ENCODE measurements at places on chromosomes 7 and 10.
A peak's percentile ranks its signal among the peaks of the same experiment; 100 is the strongest.

- H3K27ac ChIP-seq = no peak overlapping the region
- H3K4me1 ChIP-seq = no peaks in the 10 kb centered on the region
- DNase-seq = no peak
- H3K36me3 ChIP-seq = no peaks in the 10 kb centered on the region
- no peak overlapping the region for H3K4me3 ChIP-seq
Observed at GRCh38 chr10:69994262-69994661, 58.4 kb upstream of the MACROH2A2 start.

DNA sequence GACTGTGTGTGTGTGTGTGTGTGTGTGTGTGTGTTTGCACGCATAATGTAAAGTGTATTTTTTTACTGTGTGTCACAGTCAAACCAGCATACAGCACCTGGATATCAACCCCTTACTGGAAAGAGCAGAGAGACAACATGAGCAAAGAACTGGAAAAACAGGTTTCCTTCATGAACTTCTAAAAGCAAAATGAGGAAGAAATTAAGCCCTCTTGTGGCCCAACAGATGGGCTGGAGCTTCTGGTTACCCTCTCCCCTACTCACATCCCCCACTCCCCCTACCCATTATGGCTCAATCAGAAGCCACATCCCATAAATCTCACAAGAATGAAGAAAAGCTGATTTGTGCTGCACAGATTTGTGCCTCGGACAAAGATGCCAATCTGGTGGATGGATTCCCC is 36.2 kb downstream of the PDE1C start:
- no peaks in the 10 kb centered on the region for H3K27me3 ChIP-seq
- H3K36me3 ChIP-seq = no peaks in the 10 kb centered on the region
- DNase-seq = no peak

- H3K27me3 ChIP-seq = no peaks in the 10 kb centered on the region
- no peak for DNase-seq
- H3K4me1 ChIP-seq = no peaks in the 10 kb centered on the region
- no peak overlapping the region for H3K4me3 ChIP-seq
- H3K36me3 ChIP-seq = no peaks in the 10 kb centered on the region
- no peak overlapping the region for H3K27ac ChIP-seq
Observed at GRCh38 chr7:26512737-26513136, 221.1 kb downstream of the SNX10 start.

- no peaks in the 10 kb centered on the region for H3K4me1 ChIP-seq
- no peak overlapping the region for H3K27ac ChIP-seq
- no peaks in the 10 kb centered on the region for H3K27me3 ChIP-seq
- H3K4me3 ChIP-seq = no peak overlapping the region
Observed at GRCh38 chr7:50937727-50938126, 155.0 kb upstream of the GRB10 start.

GRCh38 chr7:131020759-131021261 is 286.8 kb upstream of the KLF14 start:
- no peak for DNase-seq
- no peaks in the 10 kb centered on the region for H3K27me3 ChIP-seq
- no peaks in the 10 kb centered on the region for H3K36me3 ChIP-seq
- H3K4me3 ChIP-seq = no peak overlapping the region
- H3K4me1 ChIP-seq = peaks cover 56% of the 10 kb centered on the region

DNA sequence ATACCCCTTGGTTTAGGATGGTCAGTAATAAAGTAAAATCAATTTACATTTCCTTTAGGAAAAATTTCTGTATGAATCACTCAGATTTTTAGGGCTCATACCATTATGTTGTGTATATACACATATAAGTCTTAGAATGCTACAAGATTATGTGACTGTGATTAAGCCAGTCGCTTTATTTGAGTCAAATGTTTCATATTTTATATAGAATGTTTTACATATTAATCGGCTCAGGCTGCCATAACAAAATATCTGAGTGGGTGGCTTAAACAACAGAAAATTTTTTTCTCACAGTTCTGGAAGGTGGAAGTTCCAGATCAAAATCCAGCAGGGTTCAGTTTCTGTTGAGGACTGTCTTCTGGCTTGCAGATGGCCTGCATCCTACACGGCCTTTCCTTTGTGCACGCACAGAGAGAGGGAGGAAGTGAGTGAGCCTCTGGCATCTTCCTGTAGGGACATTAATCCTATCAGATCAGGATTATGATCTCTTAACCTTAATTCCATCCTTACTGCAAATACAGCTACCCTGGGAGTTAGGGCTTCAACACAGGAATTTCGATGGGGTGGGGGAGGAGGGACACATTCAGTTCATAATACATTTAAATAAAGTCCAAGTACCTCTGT is 198.0 kb downstream of the PHF14 start:
- DNase-seq = no peak
- H3K4me3 ChIP-seq = no peak overlapping the region
- H3K27ac ChIP-seq = no peak overlapping the region
- H3K4me1 ChIP-seq = no peaks in the 10 kb centered on the region

DNA sequence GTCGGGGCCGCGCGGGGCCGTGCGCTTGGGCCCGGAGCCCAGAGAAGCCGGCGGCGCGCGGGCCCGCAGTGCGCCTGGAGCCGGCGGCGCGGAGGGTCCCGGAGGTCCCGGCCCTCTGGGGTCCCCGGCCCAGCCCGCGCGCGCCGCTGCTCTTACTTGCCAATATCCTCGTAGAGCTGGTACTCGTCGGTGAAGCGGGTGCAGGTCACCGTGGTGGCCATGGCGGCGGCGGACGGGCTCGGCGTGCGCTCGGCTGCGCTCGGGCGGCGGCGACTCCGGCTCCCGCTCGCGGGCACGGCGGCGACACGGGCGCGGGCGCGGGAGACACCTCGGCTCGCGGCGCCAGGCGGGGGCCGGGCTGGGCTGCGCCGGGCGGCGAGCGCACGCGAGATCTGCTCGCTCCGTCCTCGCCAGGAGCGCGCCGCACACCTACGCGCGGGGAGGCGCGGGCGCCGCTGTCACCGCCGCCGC is at the start of gene CAMK2B:
TSS of gene CAMK2B (minus strand) at position 394 of the 471 bp plus-strand sequence. CDS start at position 221, 173 bp downstream.
- no peaks in the 10 kb centered on the region for H3K36me3 ChIP-seq
- H3K27ac ChIP-seq = no peak within 1 kb of the TSS
- peaks cover 30% of the 10 kb centered on the region for H3K27me3 ChIP-seq
- no peaks in the 10 kb centered on the region for H3K4me1 ChIP-seq
- DNase-seq = no peak

DNA sequence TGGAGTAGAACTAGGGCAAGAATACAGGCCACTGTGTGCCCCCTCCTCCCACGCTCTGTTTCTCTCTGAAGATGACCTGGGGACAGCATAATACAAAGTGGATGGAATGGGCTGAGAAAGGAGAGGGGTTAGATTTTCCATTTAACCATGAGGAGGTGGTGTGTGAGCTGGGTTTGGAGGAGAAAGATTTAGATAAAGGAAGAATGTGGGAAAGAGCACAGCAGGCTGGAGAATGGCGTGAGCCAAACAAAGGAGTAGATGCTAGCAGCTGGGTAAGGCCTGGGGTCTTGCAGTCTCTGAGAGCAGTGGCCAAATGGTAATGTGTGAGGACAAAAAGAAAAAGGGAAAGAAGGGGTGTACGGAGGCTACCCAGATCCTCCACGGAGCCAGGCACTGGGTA is 8.6 kb downstream of the PNLIPRP2 start:
- H3K27me3 ChIP-seq = peaks cover 17% of the 10 kb centered on the region
- peaks cover 8% of the 10 kb centered on the region for H3K4me1 ChIP-seq
- no peak overlapping the region for H3K4me3 ChIP-seq
- no peaks in the 10 kb centered on the region for H3K36me3 ChIP-seq

DNA sequence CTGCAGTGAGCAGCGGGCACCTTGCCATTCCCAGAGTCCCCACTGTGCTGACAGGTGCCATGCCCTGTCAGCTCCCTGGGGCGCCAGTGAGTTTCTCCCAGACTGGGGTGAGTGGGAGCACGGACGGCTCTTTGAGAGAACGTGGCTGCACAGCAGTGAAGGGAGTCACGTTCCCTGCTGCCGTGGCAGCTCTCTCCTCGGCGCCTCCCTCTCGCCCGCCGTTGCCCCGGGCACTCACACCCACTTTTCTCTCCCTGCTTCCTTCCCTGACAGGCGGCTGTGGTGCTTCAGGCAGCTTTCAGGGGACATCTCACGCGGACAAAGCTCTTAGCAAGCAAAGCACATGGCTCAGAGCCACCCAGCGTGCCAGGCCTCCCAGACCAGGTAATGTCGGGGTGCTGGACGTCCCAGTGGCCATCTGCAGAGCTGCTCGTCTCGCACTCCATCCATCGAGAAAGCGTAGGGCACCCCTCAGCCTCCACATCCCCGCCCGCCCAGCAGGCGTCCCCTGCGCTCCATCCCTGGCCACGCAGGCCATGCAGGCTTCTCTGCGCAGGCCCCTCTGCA is 27.1 kb upstream of the TTYH3 start:
- H3K27me3 ChIP-seq = no peaks in the 10 kb centered on the region
- H3K36me3 ChIP-seq = peaks cover 4% of the 10 kb centered on the region
- no peaks in the 10 kb centered on the region for H3K4me1 ChIP-seq

- no peaks in the 10 kb centered on the region for H3K36me3 ChIP-seq
- no peak for DNase-seq
- no peak overlapping the region for H3K4me3 ChIP-seq
- H3K27me3 ChIP-seq = no peaks in the 10 kb centered on the region
- no peaks in the 10 kb centered on the region for H3K4me1 ChIP-seq
- H3K27ac ChIP-seq = no peak overlapping the region
Observed at GRCh38 chr10:90087197-90088023, 386.0 kb downstream of the KIF20B start.

GRCh38 chr7:50415844-50416364 is 34.2 kb downstream of the FIGNL1 start:
- DNase-seq = no peak
- no peaks in the 10 kb centered on the region for H3K27me3 ChIP-seq

GRCh38 chr7:134922720-134923704 is 63.3 kb upstream of the AGBL3 start:
- H3K27ac ChIP-seq = peak overlapping the region; percentile 81
- H3K4me1 ChIP-seq = no peaks in the 10 kb centered on the region
- no peaks in the 10 kb centered on the region for H3K36me3 ChIP-seq
- H3K4me3 ChIP-seq = no peak overlapping the region
- no peaks in the 10 kb centered on the region for H3K27me3 ChIP-seq

- H3K27me3 ChIP-seq = no peaks in the 10 kb centered on the region
- H3K36me3 ChIP-seq = no peaks in the 10 kb centered on the region
- DNase-seq = no peak
- H3K27ac ChIP-seq = no peak overlapping the region
Observed at GRCh38 chr7:134686786-134687185, 40.1 kb downstream of the BPGM start.

GRCh38 chr7:105718511-105718925 is 137.2 kb upstream of the EFCAB10 start:
- no peak overlapping the region for H3K4me3 ChIP-seq
- H3K27me3 ChIP-seq = no peaks in the 10 kb centered on the region
- no peaks in the 10 kb centered on the region for H3K4me1 ChIP-seq
- no peaks in the 10 kb centered on the region for H3K36me3 ChIP-seq
- DNase-seq = no peak

GRCh38 chr7:37516664-37517063 is 68.0 kb upstream of the ELMO1 start:
- no peaks in the 10 kb centered on the region for H3K36me3 ChIP-seq
- H3K27me3 ChIP-seq = no peaks in the 10 kb centered on the region
- no peak overlapping the region for H3K4me3 ChIP-seq
- H3K4me1 ChIP-seq = no peaks in the 10 kb centered on the region
- DNase-seq = no peak

DNA sequence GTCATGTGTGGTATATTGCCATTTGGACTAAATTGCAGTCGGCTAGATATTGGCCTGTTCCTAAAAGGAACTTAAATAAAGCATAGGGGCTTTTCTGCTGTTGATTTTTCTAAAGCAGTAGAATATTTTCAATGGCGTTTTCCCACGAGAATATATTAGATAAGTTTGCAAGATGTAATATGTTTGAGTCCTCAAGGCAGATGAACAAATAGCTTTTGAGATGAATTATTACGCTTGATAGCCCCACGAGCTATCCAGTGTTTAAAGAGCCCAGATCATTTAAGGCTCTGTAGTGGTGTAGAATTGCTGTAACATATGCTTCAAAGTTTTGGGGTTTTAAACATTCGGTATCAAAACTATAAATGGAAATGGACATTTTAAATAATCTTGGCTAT is 2.9 kb downstream of the CELF2 start:
- no peaks in the 10 kb centered on the region for H3K36me3 ChIP-seq
- H3K4me1 ChIP-seq = peaks cover 6% of the 10 kb centered on the region
- H3K27me3 ChIP-seq = no peaks in the 10 kb centered on the region
- no peak overlapping the region for H3K4me3 ChIP-seq

- no peaks in the 10 kb centered on the region for H3K4me1 ChIP-seq
- H3K27me3 ChIP-seq = no peaks in the 10 kb centered on the region
- no peaks in the 10 kb centered on the region for H3K36me3 ChIP-seq
- no peak overlapping the region for H3K4me3 ChIP-seq
- H3K27ac ChIP-seq = no peak overlapping the region
Observed at GRCh38 chr7:86889501-86889900, 170.0 kb downstream of the ELAPOR2 start.

DNA sequence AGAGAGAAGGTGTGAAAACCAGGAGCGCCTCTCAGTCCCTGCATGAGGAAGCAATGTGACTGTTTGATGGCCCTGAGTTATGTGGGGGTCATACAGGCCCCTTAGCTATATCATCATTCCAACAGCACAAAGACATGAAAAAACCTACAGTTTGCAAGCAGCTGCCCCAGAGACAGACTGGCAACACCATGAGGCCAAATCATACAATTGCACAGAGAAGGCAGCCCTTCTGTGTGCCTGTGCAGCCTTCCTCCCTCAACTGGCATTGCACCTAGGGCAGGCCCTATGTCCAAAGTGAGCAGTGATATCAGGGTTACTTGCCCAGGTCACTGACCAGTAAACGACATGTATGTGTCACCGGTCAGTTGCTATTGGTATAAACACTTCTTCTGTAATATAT is 41.6 kb downstream of the GPRIN2 start:
- H3K27ac ChIP-seq = no peak overlapping the region
- H3K27me3 ChIP-seq = no peaks in the 10 kb centered on the region
- H3K4me3 ChIP-seq = no peak overlapping the region

- H3K27ac ChIP-seq = no peak overlapping the region
- H3K4me3 ChIP-seq = no peak overlapping the region
- no peaks in the 10 kb centered on the region for H3K27me3 ChIP-seq
- DNase-seq = no peak
- H3K4me1 ChIP-seq = no peaks in the 10 kb centered on the region
Observed at GRCh38 chr10:27393961-27394360, 110.1 kb upstream of the RAB18 start.

GRCh38 chr7:144050093-144050492 is 1.3 kb downstream of the OR2A5 start:
- H3K4me3 ChIP-seq = no peak overlapping the region
- H3K27ac ChIP-seq = no peak overlapping the region
- DNase-seq = no peak
- no peaks in the 10 kb centered on the region for H3K27me3 ChIP-seq

DNA sequence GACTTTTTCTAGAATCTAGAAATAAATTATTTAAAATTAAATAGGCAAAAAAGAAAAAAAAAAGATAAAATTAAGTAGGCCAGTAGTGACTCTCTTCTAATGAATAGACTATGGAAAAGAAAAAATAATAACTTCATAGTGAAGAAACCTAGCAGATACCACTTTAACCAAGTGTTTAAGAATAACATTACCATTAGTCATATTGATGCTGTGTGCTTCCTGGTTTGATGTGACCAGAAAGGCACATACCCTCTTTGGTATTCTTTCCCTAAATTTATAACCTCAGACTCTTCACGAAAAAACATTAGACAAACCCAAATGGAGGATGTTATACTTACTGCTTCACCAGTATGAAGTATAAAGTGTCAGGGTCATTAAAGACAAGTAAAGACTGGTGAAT is 42.6 kb downstream of the KIF20B start:
- H3K4me3 ChIP-seq = no peak overlapping the region
- no peaks in the 10 kb centered on the region for H3K36me3 ChIP-seq
- H3K27ac ChIP-seq = no peak overlapping the region
- no peak for DNase-seq
- no peaks in the 10 kb centered on the region for H3K4me1 ChIP-seq
- no peaks in the 10 kb centered on the region for H3K27me3 ChIP-seq

- H3K27me3 ChIP-seq = peaks cover 14% of the 10 kb centered on the region
- DNase-seq = no peak
- H3K36me3 ChIP-seq = no peaks in the 10 kb centered on the region
- H3K27ac ChIP-seq = no peak overlapping the region
- no peak overlapping the region for H3K4me3 ChIP-seq
- no peaks in the 10 kb centered on the region for H3K4me1 ChIP-seq
Observed at GRCh38 chr7:156379324-156380070, 261.1 kb upstream of the RNF32 start.
